Activated CD4-positive, alpha-beta T cell treated with anti-CD3 and anti-CD28 coated beads for 24 hours (primary cell): ENCODE measurements at places on chromosomes 12 and 14.

DNA sequence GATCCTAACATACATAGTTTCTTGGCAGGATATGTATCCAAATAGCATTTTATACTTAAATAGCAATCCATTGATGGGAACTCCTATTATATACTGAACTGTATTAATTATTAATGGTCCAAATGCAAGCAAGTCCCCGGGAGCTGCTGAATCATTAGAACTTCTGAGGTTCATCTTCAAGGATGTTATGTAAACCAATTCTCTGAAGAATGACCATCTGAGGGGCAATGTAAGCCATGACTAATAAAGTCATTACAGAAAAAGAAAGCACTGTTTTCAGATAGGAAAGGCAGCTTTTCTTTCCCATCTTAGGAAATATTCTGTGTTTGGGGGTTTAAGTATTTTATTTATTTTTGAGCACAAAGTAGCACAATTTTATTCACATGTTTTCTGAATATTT is 166.1 kb upstream of the SLC16A7 start:
- no peak for DNase-seq

GRCh38 chr12:22163594-22163993 is 117.6 kb downstream of the CMAS start:
- no peak for DNase-seq

DNA sequence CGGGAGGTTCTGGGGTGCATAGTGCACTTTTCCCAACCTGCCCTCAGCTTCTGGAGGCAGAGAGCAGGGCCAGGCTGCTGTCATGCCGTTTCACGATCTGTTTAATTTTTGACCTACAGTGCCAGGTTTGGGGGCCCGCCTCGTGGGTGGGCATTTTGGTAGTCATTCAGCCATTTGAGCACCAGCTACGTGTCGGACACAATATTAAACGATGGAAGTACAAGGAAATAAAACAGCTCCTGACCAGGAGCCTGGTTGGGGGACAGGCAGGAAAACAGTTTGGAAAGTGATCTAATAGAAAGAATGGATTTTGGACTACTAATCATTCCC is 708 bp downstream of the FNTB start:
- no peak for DNase-seq

DNA sequence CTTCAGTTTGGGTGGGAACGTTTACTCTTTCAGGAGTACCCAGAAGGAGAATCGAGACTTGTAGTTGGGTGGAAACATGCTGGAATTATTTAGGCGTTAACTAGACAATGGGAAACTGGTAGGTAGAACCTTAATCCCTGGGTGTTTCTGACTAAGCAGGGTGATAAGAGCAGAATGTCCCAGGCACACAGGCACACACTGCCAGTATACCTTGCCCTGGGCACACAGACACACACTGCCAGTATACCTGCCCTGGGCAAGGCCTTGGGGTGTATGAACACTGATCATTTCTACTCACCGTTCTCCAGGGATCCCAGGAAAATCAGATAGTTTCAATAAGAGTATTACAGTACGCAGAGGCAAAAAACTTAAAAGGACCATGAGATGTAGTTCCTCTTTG is 115.5 kb downstream of the SNAPC1 start:
- no peak for DNase-seq

DNA sequence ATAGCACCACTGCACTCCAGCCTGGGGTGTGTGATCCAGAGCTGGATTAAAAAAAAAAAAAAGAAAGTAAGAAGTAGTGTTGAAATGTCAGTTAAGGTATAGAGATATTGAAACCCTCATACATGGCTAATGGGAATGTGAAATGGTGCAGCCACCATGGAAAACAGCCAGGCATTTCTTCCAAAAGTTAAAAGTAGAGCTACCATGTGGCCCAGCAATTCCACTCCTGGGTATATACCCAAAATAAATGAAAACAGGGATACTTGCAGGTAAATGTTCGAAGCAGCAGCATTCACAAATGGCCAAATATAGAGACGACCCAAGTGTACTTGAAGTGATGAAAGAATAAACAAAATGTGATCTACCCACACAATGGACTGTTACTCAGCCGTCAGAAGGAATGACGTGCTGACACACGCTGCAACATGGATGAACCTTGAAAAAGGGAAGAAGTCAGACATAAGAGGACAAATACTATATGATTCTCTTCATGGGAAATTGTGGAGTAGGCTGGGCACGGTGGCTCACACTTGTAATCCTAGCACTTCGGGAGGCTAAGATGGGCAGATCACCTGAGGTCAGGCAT is 15.2 kb downstream of the IL31 start:
- DNase-seq: no peak

DNA sequence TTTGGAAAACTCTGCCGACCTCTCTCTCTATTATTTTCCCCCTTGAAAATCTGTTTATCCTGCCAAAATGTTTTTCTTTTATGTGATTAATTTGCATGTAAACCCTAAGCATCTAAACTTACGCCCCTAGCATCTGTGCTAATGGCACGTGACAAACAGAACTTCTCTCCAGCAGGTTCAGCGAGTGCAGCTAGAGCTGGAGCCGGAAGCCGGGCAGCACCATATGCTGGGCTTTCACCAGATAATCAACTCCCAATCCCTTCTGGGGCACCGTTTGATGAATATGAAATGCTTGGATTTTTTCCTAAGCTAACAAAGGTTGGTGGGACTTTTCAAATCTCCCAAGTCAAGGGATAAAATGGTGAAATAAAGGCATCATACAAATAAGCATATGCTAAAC is 667.5 kb upstream of the TMEM132C start:
- no peak for DNase-seq
